Activated naive CD4-positive, alpha-beta T cell (primary cell): ENCODE measurements at places on chromosomes 12 and 14.
A peak's percentile ranks its signal among the peaks of the same experiment; 100 is the strongest.

DNA sequence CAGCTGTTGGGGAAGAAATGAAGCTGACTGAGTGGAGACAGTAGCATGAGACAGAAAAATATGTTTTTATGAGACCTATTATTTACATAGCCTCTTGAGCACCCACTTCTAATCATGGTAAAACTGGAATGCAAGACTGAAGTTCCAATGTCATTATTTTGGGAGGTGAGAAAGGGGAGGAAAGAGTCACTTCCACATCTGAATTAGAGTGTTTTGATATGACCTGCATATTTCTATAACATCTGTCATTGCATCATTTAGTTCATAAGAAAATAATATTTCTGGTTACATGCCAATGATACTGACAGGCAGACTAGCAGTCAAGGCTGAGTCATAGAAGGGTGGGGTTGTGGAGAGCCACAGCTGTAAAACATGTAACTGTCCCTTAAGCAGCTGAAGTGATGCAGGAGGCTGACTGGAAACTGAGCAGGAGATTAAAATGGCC, 26.7 kb downstream of the NTN4 start:
- no peak for DNase-seq

- DNase-seq: no peak
Observed at GRCh38 chr14:104821971-104822608, 21.2 kb downstream of the ZBTB42 start.

- no peak for DNase-seq
Observed at GRCh38 chr14:105490267-105490571, 827 bp upstream of the TEDC1 start.

- DNase-seq: no peak
Observed at GRCh38 chr12:104749545-104749944, 208.5 kb downstream of the SLC41A2 start.

GRCh38 chr12:131699434-131699833, 11.5 kb upstream of the SFSWAP start:
- no peak for DNase-seq

- no peak for DNase-seq
Observed at GRCh38 chr14:99687284-99688209, 3.4 kb downstream of the CYP46A1 start.

DNA sequence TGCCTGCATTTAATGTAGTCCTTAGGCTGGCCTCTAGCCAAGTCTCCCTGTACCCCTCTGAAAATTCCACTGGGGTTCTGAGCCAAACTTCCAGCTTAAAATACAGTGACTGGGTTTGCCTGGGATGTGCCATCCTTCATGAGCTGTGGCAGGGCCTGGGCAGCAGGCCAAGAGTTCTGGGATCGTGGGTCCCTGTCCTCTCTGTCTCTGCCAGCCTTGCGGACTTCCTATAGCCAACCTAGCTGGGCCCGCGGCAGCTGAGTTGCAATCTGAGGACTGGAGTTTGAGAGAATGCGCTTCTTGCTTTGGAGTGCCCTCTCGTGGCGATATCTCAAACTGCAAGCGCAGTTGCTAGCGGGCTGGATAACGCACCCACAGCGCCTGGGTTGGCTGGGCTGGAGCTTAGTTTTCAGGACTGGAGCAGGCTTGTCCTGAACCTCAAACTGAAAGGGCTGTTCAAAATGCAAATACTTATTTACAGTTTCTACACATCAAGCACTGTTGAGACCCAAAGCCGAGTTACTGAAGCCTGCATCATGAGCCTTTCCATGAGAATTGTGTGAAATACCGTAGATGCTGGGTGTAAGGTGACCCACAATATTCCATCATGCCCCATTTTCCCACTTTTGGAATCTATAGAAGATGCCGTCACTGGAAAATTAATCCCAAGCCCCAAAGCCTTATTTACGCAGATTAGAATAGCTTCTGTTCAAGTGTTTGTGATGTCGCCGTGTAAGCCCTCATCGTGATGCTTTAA, 7.3 kb upstream of the IFI27L2 start:
- DNase-seq: peak; percentile 81

DNA sequence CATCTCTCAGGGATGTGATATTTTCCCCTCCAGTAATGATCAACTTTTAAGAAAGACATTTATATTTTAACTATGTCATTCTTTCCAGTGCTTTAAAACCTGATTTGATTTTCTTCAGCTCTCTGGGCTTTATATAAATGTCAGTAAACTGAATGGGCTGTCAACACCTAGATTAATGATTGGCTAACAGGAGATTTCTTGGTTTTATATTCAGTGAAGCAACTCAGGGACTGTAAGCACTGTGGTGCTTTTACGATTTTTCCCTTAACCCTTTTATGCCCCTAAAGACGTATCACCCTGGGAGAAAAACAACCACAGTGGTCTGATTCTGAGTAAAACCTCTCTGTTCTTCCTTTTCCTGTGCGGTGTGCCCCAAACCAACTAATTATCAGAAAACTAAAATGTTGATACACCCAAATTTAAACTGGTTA, 38.0 kb downstream of the PTGER2 start:
- no peak for DNase-seq

GRCh38 chr12:47206450-47207339, 126.9 kb upstream of the AMIGO2 start:
- DNase-seq: no peak

GRCh38 chr12:60180298-60180697, 584.5 kb downstream of the SLC16A7 start:
- no peak for DNase-seq

GRCh38 chr12:52608826-52609630, 7.8 kb upstream of the KRT72 start:
- no peak for DNase-seq

DNA sequence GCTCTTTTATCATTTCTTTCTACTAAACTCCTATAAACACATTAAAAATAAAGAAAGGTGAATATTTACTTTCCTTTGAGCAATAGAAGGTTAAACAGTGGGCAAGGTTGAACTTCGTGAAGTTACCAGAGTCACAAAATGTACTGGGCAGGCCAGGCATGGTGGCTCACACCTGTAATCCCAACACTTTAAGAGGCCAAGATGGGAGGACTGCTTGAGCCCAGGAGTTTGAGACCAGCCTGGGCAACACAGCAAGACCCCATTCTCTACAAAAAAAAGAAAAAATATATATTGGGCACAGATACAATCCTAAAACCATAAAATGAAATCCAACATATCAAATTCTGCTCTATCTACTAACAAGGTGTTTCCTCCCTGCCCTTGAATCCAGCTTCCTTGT, 60.7 kb upstream of the VPS33A start:
- DNase-seq: no peak

DNA sequence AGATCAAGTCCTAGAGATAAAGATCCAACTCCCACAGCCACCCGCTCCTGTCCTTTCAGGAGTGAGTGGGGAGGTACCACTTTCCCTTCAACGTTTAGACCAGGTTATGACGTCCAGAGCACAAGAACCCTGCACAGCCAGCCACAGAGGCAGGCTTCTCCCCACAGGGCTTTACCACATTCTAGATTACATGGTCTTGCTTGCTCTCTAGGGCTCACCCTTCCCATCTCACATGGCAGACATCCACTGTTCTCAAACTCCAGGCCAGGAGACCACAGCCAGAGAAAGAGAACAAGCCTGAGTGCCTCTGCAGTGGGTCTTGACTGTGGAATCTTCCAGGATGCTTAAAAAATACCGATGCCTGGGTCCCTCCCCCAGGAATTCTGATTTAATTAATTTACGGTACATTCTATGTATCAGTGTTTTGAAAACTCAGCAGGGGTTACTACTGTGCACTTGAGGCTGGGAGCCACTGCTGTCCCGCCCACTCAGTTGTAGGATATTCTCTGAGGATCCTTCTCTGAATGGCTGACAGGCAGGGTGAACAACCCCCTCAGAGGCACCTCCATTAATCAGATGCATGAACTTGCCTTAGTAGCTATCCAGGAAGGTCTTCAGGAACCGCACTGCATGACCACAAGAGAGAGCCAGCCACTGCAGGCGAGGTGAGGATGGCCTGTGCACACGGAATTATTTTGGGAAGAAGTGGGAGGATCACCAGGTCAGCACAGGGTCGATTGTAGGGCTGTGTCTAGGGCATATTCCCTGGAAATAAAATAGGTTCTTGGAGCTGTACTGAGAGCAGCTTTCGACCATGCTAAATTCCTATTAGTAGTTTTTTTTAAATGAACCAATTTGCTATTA, 21.5 kb upstream of the SOCS2 start:
- DNase-seq: no peak

DNA sequence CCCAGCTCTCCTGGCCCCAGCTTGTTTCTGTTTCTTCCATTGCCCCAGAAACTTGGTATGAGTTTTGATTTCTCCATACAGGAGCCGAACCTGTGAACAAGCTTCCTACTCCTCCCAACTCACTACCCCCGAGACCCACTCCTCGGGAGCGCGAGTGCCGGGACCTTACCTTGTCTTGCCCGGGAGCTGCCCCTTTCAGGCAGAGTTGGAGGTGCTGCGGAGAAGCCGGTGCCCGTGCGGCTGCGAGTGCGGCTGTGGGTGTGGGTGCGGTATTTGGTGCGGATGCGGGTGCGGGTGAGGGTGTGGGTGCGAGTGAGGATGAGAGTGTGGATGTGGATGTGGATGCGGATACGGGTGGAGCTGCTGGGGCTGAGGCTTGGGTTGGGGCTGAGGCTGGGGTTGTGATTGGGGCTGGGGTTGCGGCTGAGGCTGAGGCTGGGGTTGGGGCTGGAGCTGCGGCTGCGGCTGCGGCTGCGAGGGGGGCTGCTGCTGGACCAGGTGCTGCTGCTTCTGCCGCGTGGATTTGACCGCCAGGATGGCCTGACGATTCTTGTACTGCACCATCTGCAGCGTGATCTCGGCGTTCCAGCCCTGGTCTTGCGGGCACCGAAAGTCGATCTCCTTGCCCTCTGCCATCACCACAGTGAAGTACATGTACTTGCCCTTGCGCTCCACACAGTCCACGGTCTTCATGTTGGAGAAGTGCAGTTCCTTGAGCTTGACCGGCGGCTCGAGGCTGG, 1.1 kb downstream of the PHLDA1 start:
- DNase-seq: no peak

DNA sequence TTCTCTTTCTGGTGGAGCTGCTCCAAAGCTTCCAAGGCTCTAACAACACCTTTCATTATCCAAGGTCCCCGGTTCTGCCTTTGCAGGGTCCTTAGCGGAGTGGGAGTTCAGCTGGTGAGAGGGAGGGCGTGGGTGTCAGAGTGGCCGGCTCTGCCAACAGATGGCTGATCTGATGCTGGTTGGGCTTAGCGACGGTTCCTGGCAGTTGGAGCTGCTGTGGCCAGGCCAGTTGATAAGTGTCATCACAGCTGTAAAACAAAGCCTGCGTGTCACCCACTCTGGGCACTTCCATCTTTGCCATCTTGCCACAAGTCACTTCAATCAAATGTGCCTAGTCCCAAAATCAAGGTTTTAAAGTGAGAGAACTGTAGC, 36.3 kb downstream of the RIN3 start:
- no peak for DNase-seq

- no peak for DNase-seq
Observed at GRCh38 chr12:124804011-124804621, 59.5 kb downstream of the SCARB1 start.

GRCh38 chr12:47560415-47560814, 145.4 kb downstream of the RPAP3 start:
- DNase-seq: no peak

DNA sequence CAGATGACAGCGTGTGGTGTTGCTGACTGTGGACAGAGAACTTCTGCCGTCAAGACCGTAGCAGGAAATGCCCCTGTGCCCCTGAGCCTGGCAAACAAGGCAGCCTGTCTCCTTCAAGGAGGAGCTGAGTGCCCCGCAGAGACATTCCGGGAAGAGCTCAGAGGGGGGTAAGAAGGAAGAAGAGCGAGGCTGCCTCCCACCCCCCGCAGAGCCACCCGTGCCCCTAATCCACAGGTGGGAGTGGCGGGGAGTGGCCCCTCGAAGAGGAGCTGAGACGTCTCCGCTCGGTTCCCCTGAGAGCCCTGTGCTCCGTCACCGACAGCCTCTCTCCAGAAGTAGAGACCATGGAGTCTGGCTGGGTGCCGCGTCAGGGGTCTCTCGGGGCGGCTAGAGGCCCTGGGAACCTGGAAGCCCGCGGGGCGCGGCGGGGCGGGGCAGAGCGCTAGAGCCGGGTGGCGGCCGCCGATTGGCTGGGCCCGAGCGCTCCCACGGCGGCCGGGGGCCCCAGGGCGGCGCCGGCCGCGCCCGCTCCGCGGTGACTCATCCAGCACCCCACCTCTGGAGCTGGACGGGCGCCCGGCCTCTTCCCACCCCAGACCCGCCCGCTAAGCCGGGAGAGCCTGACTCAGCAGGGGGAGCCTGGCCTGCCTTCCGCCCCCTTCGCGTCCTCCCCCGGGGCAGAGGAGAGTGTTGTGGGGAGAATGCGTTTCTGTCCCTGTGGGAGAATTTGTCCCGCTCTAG, 25.2 kb upstream of the KRT78 start:
- DNase-seq: peak; percentile 21

GRCh38 chr14:77099425-77100167, 1.5 kb downstream of the CIPC start:
- no peak for DNase-seq
